ENCODE measurements at places on chromosomes 4 and X.
A peak's percentile ranks its signal among the peaks of the same experiment; 100 is the strongest.

GRCh38 chr4:89303814-89304388 is 3.7 kb downstream of the GPRIN3 start:
- no peak for DNase-seq

DNA sequence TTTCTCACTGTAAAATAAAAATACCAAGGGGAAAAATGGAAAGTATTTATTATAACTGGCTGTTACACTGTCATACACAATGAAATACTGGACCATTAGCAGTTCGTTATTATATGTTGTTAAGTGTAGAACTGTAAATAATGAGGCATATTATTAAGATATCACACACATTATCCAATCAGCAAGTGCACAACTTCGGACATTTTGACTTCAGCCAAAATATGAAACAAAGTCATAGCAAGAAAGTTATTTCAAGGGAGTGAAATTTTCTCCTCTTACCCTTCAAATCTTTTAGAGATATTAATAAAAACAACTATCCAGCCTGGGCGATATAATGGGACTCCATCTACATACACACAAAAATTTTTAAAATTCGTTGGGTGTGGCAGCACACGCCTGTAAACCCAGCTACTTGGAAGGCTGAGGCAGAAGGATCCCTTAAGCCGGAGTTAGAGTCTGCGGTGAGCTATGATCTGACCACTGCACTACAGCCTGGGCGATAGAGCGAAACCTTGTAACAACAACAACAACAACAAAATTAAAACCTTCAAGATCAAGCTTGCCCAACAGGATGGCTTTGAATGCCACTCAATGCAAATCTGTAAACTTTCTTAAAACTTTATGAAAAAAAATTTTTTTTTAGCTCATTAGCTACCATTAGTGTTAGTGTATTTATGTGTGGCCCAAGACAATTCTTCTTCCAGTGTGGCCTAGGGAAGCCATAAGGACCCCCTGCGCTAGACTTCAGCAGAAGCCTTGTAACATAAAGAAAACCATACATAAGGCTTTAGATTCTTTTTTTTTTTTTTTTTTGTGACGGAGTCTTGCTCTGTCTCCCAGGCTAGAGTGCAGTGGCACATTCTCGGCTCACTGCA is 1.3 kb upstream of the CISD2 start:
- no peak for DNase-seq

GRCh38 chr4:1512051-1512737 is 106.0 kb upstream of the NKX1-1 start:
- no peak for DNase-seq

- DNase-seq = no peak
These were observed 57.2 kb upstream of the FAM9C start for GRCh38 chrX:13101441-13102139.

- no peak for DNase-seq
These were observed 25.7 kb downstream of the PNMA5 start for GRCh38 chrX:152968193-152968592.

DNA sequence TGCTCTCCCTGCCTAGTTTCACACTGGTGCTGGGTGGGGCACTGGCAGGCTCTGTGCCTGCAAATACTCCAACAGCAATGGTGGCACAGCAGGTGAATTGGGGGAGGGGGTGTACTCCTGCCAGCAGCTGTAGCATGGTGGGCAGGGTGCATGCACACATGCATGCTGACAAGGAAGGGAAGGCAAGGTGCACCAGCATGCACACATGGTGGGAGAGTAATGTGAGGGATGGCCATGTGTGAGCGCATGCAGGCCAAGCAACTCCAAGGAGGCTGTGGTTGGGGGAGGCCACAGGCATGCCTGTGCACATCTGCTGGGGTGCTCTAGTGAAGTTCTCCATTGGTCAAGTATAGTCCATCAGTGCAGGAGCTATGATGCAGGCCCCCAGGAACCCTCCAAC is 54.5 kb upstream of the INPP4B start:
- DNase-seq = no peak

- no peak for DNase-seq
These were observed 30.5 kb downstream of the GPR50 start for GRCh38 chrX:151206871-151207270.

- peak; percentile 74 for DNase-seq
These were observed 1.7 kb downstream of the CTBP1 start for GRCh38 chr4:1246901-1247863.

DNA sequence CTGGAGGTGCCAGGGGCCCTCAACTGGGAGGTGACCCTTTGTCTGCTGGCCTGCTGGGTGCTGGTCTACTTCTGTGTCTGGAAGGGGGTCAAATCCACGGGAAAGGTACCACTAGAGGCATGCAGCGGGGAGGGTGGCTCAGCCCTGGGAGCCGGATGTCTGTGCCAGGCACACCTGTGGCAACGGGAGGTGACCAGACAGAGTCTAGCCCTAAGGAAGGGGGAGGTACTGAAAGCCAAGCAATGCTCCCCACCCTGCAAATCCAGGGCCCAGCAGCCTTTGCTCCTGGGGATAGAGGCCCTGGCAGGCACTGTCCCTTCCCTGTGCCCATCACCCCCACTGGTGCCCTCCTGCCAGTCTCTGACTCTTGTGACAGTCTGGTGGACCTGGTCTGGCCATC is 4.3 kb downstream of the SLC6A8 start:
- no peak for DNase-seq

GRCh38 chr4:186701273-186701672 is 22.4 kb downstream of the FAT1 start:
- DNase-seq = no peak

DNA sequence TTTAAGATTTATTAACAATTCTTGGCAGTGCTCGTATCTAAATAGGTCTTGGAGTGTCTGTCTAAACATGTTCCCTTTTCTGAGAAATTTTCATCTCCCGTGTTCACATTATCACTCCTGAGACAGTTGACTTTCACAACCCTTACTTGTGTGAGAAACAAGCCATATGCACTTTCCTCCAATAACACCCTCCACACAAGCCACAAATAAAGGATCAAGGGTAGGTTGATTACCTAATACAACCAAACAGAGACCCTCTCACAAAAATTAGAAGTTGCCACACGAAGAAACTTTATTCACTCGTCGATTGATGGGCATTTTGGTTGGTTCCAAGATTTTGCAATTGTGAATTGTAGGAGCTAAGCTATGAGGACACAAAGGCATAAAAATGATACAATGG is 763.9 kb downstream of the TRAM1L1 start:
- no peak for DNase-seq

- DNase-seq = no peak
These were observed 1027.7 kb downstream of the ARAP2 start for GRCh38 chr4:35216636-35217035.

DNA sequence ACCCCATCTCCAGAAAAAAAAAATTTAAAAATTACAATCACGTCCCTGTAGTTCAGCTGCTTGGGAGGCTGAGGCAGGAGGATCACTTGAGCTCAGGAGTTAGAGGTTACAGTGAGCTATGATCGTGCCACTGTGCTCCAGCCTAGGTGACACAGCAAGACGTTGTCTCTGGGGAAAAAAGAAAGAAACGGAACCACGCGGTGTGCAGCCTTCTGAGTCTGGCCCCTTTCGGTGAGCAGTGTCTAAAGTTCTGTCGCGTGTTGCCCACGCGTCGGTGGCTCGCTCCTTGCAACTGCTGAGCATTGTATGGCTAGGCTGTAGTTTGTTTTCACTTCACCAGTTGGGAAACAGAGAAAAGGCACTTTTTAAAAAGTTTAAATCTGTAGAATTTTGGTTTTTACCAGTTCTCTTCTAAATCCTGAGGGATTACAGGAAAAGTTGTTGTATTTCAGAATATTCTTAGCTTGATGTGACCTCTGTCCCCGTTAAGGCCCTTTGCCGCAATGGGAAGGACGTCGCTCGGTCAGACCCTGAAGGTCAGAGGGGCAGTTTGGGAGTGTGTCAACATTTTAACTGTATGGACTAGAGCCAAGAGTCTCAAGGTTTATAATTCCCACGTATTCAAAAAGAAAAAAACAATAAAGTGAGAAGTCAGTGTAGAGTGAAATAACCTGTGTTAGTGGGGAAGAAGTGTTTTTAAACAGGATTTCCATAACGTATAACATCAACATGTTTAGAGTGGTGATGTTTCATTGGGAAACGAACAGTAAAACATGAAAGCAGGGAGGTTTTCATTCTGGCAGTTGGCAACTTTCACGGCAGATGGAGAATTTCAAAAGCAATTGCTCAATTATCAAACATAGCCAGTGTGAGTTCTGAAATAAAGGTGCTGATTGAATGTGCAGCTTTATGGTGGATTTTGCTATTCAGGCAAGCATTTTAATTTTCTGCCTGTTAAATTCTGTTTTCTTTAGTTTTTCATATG is 45.8 kb upstream of the MSANTD1 start:
- no peak for DNase-seq

- no peak for DNase-seq
These were observed 72.4 kb upstream of the MSANTD1 start for GRCh38 chr4:3176367-3177229.

- DNase-seq = no peak
These were observed 22.2 kb upstream of the GPM6A start for GRCh38 chr4:175834312-175834672.

GRCh38 chr4:6258741-6259140 is 10.9 kb upstream of the WFS1 start:
- no peak for DNase-seq

- DNase-seq = no peak
These were observed 63.8 kb downstream of the DLG3 start for GRCh38 chrX:70508296-70508911.

- DNase-seq = no peak
These were observed 71.6 kb downstream of the GPC3 start for GRCh38 chrX:133913658-133914388.

DNA sequence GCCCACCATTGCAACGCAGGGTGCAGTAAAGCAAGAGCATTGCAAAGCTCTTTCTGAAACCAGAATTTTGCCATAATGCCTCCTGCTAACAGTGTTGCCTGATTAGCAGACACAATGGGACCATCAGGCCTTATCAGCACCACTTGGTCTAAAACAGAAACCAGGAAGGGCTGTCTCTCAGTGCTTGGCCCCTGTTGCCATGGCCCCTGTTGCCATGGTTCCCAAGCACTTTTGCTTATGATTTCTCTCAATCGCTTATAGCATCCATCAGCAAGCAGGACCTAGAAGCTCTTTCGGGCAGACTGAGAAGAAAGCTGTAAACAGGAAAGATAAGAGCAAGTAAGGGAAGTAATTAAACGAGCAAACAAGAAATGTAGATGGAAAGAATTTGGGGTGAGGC is 36.8 kb downstream of the RTL5 start:
- peak; percentile 49 for DNase-seq

DNA sequence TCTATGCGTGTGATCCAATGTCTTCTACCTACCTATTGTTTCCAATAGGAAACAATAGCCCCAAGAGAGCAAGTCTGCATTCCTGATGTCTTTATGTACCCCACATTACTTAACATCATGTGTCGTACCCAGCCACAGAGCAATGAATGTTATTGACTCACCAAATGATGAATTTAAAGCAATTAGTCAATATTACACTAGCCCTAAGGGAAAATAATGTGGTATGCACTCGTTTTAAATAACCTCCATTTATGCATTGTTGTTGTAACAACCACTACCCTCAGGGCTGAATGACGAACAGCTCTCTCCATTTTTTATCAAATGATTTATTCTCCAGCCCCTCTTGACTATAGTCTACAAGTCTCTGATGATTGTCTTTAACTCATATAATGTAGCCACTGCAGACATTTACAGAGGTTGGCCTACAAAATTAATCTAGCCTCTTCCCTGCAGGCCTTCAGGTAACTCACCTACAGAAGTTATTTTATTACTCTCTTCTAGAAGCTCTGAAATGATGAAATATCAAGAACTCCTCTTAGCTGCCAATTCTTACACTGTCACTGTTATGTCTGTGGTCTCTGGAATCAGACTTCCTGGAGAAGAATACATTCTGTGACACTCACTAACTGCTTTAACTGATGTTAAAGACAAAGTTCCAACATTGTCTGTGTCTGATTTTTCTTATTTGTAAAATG is 601.7 kb upstream of the GRIA3 start:
- DNase-seq = no peak

GRCh38 chr4:147760695-147761094 is 28.8 kb downstream of the ARHGAP10 start:
- no peak for DNase-seq

DNA sequence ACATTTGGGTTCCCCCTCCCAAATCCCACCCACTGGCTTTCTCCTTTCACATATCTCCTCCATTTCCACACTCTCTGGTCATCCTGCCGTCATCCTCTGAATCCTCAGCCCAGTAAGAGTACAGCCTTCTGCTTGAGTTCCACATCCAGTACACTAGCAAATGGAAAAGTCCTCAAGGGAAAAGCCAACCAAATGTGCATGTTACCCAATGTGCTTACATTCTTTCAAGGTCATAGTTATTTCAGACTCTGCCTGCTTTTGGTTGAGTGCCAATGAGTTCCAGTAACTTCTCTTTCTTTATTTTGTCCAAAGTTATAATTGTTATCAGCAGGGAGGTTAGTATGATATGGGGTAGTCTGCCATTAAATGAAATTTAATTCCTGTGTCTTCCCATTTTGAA is 78.1 kb downstream of the SRPX start:
- DNase-seq = no peak

DNA sequence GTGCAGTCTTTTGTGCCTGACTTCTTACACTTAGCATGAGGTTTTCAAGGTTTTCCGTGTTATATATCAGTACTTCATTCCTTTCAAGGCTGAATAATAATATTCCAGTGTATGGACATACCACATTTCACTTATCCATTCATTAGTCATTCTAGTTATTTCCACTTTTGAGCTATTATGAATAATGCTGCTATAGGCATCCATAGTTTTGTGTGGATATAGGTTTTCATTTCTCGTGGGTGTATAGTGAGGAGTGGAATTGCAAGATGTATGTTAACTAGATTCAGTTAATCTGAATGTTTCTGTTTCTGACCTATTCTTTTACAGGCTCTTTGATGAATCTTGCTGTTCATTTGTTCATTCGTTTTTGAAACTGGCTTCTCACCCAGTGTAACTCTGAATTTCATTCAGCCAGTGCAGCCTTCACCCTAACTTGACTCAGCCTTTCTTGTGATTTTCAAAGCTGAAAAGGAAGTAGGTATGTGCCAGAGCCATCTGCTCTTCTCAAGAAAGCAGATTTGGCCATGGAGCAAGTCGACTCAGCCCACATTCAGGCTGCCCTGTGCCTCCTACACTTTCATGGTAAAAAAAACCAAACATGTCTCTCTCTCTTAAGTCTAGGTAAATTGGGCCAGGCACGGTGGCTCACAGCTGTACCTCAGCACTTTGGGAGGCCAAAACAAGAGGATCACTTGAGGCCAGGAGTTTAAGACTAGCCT is 56.3 kb upstream of the NOCT start:
- no peak for DNase-seq
